ENCODE measurements at places on chromosomes 6 and 20.

GRCh38 chr20:36950414-36951197 lies 902 bp downstream of the SAMHD1 start:
- DNase-seq, result peak; percentile 15

DNA sequence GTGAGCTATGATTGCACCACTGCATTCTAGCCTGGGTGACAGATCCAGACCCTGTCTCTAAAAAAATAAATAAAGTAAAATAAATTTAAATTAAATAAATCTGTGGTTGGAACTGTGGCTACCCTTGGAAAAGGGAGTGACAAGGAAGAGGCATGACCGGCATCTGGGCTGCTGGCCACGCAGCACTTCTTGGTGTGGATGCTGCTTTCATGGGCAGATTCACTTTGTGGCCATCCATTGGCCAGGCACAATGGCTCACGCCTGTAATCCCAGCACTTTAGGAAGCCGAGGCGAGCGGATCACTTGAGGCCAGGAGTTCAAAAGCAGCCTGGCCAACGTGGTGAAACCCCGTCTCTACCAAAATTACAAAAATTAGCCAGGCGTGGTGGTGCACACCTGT lies 16.1 kb downstream of the EBF4 start:
- no peak for DNase-seq

- DNase-seq, result no peak
These were observed 113.7 kb downstream of the SLC23A2 start for GRCh38 chr20:4887586-4887985.

DNA sequence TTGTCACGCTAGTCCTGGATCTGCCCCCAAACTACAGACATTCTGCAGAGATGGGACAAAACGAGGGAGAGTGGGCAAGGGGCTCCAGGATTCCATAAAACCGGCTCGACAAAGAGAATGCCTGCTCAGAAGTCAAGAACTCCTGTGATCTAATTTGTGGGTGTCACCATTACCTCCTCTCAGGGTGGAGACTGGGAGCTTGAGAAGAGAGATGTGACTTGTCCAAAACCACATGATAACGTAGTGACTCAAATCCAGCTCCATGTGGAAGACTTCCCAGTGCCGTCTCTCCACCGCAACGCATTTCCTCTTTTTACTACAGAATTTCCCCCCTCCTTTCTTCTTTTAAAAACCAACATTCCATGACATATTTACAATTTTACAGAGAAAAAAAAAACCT lies 44.3 kb downstream of the TRERF1 start:
- DNase-seq, result peak; percentile 89

GRCh38 chr20:53599910-53600632 lies 6.4 kb upstream of the ZNF217 start:
- DNase-seq, result no peak

DNA sequence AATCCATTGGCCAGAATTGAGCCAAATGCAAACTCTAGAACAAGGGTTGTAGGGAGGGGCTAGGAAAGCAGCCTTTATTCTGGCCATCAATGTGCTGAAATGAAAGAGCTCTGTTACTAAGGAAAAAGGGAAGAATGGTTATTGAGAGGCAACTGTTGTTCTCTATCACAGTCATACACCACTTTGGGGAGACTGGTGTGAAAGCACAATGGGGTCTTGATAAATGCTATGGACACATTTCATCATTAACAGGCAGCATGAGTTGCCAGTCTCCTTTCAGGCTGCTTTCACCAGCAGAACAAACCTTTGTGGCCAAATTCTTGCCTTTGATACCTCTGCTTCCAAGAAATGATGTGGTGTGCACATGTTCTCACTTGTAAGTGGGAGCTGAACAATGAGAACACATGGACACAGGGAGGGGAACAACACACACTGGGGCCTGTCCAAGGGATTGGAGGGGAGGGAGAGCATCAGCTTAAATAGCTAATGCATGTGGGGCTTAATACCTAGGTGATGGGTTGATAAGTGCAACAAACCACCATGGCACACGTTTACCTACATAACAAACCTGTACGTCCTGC lies 86.2 kb downstream of the CDS2 start:
- no peak for DNase-seq

DNA sequence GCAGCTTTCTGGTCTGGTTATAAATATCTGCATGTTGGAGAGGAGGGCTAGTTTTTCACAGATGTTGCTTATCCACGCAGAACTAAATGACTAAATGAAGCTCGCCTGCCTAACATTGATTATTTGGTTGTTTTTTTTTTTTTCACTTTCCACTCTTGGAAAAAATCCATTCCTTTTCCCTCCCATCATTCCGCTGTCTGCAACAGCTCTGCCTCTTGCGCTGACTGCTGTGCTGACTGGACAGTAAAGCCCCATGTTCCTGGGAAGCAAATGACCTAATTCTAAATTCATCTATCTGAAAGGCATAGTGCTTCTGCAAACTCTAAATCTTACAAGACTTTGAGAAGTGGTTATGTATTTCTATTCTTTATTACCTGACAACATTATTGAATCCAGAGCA lies 255.5 kb upstream of the PLN start:
- DNase-seq, result no peak

- DNase-seq, result peak; percentile 26
These were observed 100.2 kb downstream of the PERP start for GRCh38 chr6:138007014-138007472.

DNA sequence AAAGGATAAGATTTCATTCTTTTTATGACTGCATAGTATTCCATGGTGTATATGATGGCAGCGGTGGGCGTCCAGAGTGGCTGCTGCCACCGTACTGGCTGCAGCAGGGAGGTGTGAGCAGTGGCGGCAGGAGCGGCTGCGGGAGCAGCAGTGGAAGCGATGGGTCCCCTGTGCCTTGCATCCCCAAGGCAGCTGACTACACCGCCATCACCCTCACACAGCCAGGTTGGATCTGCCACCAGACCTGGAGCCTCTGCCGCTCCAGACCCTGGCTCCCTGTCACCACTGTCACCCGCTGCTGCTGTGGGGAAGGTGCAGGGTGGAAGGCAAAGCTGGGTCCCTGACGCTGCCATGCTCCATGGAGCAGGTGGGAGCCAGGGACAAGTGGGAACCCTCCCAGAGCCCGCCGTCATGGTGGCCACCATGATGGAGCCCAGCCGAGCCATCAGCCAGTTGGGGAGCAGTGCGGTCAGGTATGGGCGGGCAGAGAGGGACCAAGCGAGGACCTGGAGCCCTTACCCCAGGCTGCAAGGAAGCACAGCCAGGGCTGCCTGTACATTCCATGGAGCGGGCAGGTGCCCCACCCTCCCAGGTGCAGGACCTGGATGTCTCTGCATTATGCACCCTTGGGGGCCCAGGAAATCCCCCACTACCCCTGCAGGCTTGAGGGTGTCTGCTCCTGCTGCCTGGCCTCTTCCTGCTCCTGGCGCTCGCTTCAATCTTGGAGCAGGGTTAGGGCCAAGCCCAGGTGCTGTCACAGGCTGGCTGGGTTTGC lies 226.1 kb downstream of the OTOR start:
- no peak for DNase-seq

DNA sequence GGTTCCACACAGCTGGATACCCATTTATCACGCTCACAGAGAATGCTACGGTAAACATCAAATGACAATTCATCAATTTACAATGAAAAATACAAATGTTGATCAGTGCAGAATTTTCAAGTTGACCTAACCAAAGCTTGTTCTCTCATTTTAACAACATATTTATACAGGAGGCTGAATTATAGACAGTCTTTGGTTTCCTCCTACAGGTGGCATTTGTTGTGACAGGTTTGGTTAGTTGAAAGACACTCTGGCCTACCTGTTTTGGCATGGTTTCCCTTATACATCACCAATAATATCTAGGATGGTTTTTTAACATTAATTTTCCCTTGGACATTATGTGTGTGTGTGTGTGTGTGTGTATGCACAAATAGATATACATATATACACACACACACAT lies 642.5 kb upstream of the MMS22L start:
- no peak for DNase-seq

- no peak for DNase-seq
These were observed 243.1 kb downstream of the LRFN2 start for GRCh38 chr6:40343877-40344565.

- DNase-seq, result no peak
These were observed 90.6 kb downstream of the EYA2 start for GRCh38 chr20:46985250-46985649.

GRCh38 chr20:45181639-45182038 lies 6.9 kb downstream of the PI3 start:
- peak; percentile 33 for DNase-seq

GRCh38 chr20:48722737-48723191 lies 105.0 kb downstream of the PREX1 start:
- peak; percentile 77 for DNase-seq

GRCh38 chr6:37170273-37171200 lies 585 bp downstream of the PIM1 start:
- DNase-seq, result peak; percentile 44

- DNase-seq, result no peak
These were observed 118.2 kb downstream of the CD164 start for GRCh38 chr6:109263873-109264700.

GRCh38 chr6:49328051-49328744 lies 134.9 kb downstream of the MMUT start:
- no peak for DNase-seq

DNA sequence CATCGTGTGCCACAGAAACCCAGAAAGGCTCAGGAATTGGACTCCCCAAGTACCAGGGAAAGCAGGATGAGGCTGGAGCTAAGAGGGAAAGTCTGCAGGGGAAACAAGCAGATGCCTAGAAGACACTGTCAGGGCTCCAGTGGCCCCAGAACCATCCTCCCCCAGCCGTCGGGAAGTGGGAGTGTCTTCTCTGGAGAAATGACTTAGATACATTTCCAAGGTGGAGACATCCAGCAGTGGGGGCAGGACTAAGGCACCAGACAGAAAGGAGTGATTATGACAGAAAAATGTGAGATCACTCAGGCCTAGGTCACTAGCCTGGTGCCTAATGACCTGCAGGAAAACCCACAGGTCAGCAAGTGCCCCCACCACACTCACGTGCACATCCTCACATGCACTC lies 36.0 kb upstream of the VSX1 start:
- DNase-seq, result no peak

- DNase-seq, result no peak
These were observed 46.0 kb downstream of the HUS1B start for GRCh38 chr6:610882-611281.

DNA sequence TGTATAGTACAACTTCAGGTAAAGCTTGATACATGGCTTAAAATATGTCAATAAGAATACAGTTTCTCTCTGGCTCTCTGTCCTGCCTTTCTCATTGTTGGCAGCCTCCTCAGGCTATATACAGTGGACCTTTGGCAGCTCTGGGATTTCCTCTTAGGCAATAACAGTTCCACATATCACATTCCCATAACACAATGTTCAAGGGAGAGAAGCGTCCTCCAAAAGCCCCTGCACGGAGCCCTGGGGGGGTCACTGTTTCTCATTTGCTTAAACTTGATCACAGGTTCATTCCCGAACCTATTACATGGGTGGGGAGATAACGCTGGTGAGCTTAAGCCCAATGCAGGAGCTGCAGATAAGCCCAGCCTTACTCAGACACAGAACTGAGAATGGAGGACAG lies 4.4 kb upstream of the FLRT3 start:
- no peak for DNase-seq

- peak; percentile 65 for DNase-seq
These were observed 129.5 kb upstream of the HDAC2 start for GRCh38 chr6:114100215-114100994.
